ENCODE measurements at places on chromosomes 2 and 18.

GRCh38 chr2:68646303-68646702, 2.9 kb downstream of the PROKR1 start:
- no peak for DNase-seq

DNA sequence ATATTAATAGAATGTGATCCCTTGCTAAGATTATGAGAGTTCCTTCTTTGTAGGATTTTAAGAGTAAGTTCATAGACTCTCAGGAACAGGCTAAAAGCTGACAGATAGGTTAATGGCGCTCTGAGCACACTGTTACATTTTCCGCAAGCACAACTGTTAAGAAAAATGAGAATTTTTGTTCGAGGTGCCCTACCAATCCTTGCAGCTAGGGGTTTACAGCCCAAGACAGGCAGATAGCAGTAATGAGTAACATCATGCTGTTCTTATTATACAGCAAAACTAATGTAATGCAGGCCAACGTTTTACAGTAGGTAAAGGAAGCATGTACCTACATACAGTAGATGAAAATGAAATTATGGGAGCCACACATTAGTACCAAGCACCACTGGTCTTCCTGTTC, 11.2 kb upstream of the BOD1L2 start:
- no peak for DNase-seq

DNA sequence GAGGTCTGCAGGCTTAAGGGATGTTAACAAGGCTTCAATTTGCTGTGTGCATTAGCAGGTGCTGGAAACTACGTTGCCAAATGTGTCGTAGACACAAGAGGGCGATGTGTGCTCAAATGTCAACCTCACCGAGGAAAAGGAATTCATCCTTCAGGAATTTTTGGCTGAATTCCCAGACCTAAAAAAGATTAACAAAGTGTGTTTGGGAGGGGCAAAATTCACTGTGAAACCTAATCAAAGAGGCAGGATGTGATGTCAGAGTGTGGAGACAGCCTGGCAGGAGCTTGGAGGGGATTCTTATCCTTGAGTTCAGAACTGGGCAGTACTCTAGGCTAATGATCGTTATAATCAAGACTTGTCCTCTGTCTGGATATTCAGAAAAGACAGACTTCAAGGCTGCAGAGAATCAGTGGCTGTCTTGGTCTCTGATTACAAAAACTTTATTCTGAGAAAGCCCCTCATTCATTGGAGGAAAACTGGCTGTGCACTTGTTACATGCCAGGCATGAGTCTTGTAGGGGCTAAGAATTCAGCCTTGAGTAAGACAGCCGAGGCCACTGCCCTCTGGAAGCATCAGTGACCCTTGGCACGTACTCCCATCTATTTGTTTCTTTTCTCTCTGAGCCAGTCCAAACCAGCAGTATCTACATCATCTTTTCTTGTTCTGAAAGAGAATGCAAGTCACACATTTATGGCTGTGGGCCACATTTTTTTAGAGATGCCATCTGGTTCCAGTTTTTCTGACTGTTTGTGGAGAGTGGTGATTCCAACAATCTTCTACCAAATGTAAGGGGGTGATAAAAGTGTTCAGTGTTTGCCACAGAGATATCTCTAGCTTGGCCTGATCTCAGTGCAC, 18.7 kb upstream of the SCYGR1 start:
- DNase-seq: no peak

DNA sequence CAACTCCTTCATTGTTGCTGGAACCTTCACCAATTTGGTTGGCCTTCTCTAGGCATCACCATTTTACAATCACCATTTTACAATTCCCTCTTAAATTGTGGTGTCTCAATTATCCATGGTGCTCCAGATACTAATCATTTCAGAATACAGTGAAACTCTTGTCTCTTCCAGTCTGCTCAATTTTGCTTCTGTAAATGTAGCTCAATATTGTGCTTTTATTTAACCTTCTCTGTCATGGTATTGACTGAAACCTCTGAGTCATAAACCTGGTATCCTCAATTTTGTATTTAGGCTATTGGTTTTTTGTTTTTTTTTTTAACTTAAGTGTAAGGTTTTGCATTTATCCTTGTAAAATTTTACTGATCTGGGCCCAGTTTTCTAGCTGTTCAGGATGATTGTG, 16.1 kb downstream of the STRADB start:
- DNase-seq: no peak

DNA sequence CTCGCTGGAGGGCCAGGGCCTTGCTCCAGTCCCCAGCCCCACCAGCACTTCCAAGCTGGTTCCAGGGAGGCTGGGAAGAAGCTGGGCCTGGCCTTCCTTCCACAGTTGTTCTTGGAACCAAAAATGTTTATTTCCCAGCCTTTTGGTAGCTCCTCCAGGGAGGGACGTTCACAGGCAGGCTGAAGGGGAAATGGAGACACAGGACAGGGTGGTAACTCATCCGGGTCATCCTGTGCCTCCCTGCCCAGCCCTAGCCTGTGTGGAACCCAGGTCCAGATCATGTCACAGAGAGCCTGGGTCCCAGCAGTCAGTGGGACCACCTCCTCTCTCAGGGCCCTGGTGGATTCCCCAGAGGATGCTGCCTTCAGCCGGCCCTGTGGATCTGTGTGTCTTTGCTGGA, 12.5 kb upstream of the ARMC9 start:
- no peak for DNase-seq

- no peak for DNase-seq
Measured at GRCh38 chr18:39660141-39660540, 2094.5 kb upstream of the CELF4 start.

- no peak for DNase-seq
Measured at GRCh38 chr2:115807276-115807675, 1364.8 kb downstream of the DPP10 start.

DNA sequence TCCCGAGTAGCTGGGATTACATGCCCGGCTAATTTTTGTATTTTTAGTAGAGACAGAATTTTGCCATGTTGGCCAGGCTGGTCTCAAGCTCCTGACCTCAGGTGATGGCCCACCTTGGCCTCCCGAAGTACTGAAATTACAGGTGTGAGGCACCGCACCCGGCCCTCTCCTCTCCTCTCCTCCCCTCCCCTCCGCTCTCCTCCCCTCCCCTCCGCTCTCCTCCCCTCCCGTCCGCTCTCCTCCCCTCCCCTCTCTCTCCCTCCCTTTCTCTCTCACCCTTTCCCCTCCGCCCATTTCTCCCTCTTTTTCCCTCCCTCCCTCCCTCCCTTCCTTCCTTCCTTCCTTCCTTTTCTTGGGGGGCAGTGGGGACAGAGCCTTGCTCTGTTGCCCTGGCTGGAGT, 28.4 kb downstream of the CD8B start:
- no peak for DNase-seq

GRCh38 chr2:119430023-119430498, 1.6 kb upstream of the TMEM37 start:
- no peak for DNase-seq

DNA sequence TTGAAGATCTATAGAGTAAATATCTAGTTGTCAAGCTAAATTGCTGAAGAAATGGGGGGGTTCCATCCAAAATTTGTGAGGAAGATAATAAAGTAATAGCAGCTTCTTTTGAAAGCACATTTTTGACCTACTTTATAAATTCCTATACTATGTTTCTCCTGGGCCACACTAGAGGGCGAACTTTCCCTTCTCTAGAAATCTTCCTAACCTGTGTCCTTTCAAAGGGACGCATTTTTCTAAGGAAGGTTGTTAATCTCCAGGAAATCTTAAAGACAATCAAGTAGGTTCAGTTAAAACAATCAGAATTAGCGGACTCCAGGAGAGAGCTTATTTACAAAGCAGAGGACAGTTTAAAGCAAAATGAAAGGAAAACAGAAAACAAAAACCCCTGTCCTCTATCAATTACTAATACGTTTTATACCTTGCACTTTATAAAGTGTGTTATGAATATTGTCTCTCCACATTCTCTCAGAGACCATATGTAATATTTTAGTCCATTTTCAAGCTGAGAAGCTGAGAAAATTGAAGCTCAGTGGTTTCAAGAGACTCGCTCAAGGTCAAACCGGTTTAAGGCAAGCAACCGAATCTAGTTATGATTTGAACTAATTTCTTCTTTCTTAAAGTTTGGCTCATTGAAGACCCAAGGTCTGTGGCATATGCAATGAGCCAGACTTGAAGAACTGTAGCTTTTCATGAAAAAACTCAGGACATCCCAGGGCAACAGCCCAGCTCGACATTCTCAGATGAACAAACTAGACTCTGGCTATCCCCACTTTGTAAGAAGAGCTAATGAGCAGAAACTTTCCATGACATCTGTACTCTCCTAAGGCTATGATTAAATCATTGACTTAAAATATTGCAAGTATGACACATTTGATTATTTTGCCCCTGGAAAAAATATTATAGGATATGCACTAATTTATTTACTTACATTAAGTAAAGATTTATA, 273.6 kb downstream of the PAX3 start:
- DNase-seq: no peak

DNA sequence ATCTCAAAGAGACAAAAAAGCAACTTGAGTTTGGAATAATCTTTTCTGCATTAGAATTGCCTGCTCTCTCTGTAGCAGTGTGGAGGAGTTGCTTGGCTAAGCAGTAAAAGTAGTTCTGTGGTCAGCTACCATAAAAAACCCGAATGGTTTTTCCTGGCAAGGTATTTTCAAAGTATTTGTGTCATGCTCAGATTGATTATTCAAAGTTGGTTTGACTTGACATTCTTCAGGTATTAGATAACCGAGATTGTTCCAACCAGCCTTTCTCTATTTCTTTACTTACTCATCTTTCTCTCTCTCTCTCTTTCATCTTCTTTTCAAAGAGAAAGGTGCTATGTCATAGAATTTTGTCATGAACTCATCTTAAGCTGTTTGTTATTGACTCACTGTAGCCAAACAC, 404.9 kb downstream of the CPS1 start:
- no peak for DNase-seq

- no peak for DNase-seq
Measured at GRCh38 chr2:25482341-25482740, 140.6 kb upstream of the DNMT3A start.

DNA sequence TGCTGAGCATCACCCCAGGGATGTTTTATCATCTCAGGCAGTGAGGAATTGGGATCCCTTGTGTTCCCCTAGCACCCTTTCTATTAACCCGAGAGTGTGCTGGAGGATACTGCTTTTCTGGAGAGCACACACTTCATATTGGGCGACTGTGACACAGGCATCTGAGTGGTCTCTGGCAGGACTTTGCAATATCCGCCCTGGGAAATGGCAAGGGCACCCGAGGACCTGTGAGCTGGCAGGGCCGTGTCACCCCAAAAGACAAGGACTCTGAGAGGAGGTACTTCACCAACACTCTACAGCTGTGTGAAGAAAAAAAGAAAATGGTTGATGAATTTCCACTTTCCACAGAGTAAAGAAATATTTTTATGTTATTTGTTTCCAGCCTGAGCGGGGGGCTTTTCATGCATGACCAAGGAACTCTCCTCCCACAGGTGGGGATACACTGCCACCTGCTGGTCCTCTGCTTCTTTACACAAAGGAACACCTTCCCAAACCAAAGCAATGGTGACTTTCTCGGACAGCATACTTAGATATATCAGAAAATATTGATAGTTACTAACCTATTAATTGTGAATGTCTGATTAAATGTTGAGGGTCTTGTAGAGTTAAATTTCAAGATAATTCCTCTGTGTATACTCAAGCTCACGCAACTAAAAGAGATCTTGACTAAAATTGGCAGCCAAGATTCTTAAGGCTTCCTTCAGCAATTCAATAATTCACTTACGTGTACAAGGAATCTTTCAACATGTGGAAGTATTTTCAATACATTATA, 45.9 kb upstream of the REG3G start:
- no peak for DNase-seq

- no peak for DNase-seq
Measured at GRCh38 chr18:79496978-79497637, 101.4 kb downstream of the NFATC1 start.

- no peak for DNase-seq
Measured at GRCh38 chr2:100178085-100178788, 35.8 kb upstream of the AFF3 start.

DNA sequence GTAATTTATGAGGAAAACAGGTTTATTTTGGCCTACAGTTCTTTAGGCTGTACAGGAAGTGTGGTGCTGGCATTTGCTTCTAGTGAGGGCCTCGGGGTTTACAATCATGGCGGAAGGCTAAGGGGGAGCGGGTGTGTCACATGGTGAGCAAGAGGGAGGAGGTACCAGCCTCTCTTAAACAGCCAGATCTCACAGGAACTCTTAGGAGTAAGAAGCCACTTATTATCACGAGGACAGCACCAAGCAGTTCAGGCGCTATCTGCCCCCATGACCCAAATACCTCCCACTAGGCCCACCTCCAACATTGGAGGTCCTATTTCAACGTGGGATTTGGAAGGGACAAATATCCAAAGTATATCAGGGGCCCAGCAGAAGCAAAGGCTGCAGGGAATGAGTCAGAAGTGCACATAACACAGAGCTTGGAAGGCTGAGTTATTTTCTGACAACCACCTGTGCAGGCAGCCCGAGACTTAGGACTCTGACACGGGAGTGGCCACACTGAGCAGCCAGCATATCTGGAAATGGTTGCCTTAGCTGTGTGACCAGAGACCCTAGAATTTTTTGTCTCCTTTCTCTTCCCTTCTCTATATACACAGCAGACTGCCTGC, 170.9 kb downstream of the PRPF40A start:
- DNase-seq: no peak

DNA sequence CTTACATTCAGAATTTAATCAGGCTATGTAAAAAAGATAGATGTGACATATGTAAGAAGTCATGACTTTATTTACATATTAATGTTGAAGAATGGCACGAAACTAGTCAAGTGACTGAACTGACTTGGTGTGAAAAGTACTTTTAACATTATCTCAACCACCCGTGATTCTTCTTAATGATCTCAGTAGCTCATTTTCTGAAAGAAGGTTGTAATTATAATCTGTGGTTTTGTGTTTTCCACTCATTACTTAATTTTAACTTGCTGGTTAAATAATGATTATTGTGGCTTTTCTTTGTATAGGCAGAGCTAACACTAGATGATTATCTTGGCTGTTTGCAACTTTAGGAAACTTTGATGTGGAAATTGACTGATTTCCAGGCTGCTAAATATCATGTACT, 18.5 kb downstream of the KCNJ13 start:
- no peak for DNase-seq

- no peak for DNase-seq
Measured at GRCh38 chr2:32229635-32230034, 35.1 kb downstream of the NLRC4 start.

GRCh38 chr2:137718786-137719185, 245.5 kb upstream of the HNMT start:
- DNase-seq: no peak

DNA sequence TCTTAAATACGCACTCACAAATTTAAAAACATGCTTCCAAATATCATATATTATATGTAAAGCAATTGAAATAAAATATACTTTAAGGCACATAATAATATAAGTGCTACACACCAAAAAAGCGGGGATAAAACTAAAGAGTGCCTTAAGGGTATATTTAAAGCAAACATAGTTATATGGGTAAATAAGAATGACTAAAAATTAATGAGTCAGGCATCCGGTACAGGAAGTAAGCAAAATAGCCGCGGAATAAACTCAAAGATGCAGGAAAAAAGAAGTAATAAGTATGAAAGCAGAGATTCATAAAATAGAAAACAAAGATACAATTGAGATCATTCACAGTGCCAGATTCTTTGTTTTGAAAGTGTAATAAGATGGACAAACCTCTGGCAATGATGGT, 503.5 kb upstream of the SOX11 start:
- DNase-seq: no peak
